ENCODE measurements at places on chromosomes 3 and 15. TPM values are rescaled to one million over a fixed set of nuclear protein-coding genes. Genes with fewer than 3 reads are reported as not detected.

- no peak for DNase-seq
Observed at GRCh38 chr3:16838561-16838960, 46.2 kb upstream of the PLCL2 start.

DNA sequence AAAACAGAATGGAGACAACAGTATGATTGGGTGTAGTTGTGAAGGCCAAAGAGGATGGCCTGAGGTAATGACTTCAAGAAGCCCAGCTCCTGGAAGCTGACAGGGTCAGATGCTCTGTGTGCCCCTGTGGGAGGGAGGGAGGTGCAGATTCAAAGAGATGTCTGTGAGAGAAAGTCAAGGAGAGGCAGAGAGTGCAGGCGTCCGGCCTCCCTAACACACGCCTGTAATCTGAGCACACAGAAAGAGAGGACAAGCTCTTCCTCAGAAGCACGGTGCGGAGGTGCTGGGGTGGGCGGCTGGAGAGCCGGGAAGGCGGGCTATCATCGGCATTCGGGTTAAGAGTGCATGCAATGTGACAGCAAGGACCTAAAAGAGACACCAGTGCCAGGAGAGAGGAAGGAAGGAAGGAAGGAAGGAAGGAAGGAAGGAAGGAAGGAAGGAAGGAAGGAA is 238.2 kb upstream of the HES1 start:
- DNase-seq, result no peak

DNA sequence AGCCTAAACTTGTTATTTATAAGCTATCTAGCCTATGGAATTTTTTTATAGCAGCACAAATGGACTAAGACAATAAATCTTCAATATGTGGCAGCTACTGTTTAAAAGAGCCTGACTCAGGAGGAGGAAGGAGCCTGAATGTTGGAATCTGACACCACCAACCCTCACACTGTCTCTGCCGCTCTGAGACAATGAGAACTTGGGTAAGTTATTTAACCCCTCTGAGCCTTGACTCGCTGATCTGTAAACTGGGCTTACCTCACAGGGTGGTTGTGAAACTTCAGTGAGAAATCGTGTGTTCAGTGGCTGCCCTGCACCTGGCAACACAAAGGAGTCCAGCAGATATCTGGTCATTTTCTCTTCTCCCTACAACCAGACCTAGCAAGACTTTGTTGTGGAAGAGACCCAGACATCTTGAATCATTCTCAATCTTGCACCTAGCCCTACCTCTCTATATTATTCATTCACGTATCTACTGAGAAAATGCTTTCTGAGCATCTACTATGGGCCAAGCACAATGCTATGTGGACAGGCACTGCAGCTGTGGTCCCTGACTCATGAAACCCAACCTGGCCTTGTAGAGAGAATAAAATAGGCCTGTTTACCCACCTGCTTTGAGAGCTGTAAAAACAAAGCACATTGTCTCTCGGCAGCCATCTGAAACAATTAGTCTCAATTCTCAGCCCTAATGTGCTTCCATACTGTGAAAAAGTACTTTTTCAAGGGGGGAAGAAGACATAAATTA is 81.9 kb upstream of the SLC25A36 start:
- DNase-seq, result no peak

GRCh38 chr3:130516645-130517512 is at the start of gene COL6A6:
Gene COL6A6 (plus strand): TSS chr3:130517177. CDS start chr3:130560365, 43,188 bp downstream.
- DNase-seq, result peak; percentile 21

DNA sequence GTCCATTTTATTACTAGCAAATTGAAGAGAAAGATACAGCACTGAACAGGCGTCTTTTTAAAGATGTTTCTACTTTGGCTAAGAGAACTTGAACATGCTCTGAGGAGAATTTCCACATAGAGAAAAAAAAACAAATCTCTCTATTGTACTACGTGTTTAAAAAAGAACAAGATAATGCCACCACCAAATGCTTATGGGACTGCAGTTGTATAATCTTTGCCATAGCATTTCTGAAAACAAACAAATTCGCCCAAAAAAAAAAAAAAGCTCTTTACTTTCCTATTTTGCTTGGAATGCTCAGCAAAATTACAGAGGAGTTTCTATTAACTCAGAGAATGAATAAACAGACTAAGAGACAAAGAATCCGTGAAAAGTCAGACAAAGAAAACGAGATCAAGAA is 114.2 kb downstream of the CNTN3 start:
- DNase-seq, result no peak

GRCh38 chr3:194811118-194811517 is 125.4 kb downstream of the FAM43A start:
- DNase-seq, result no peak

GRCh38 chr3:194386648-194387047 is 12.4 kb downstream of the GP5 start:
- no peak for DNase-seq

DNA sequence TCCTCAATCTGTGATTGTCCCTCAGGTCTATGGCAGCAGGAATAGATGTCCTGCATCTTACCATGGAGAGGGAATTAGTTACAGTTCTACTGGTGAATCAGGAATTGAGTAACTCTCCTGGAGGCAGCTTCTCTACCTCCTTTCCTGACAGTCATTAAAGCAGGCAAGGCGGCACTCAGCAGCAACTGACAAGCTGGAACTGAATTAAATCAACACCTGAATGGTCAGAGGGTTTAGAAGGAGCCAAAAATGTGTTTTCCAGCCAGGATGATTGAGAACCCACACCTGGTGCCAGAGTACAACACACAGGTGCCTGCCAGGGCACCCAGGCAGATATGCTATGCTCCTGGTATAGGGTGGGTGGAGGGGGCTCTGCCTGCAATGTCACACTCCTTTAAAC is 43.1 kb upstream of the TIPARP start:
- no peak for DNase-seq

DNA sequence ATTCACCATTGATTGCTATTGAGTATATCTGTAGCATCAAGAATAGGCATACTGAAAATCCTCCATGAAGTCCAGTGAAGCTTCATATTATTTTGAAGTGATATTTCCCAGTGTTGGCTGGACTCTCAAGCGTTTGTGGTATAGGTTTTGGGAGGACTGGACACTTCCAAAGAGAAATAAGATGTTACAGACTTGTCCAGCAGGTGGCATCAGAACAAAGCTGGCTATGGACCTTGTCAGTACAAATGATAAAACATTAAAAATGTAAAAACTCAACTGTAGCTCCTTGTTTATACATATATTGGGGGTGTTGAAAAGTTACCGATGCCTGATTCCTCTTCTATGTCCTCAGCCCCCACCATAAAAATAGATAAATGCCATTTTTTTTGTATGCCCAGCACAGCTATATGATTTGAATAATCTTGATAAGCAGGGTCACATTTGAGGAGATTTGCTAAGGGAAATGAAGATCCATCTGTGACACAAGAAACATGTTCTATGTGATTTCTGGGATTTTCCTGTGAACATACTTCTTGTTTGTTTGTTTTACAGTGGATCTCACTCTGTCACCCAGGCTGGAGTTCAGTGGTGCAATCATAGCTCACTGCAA is 54.5 kb upstream of the GOLGA6B start:
- DNase-seq, result peak; percentile 62

DNA sequence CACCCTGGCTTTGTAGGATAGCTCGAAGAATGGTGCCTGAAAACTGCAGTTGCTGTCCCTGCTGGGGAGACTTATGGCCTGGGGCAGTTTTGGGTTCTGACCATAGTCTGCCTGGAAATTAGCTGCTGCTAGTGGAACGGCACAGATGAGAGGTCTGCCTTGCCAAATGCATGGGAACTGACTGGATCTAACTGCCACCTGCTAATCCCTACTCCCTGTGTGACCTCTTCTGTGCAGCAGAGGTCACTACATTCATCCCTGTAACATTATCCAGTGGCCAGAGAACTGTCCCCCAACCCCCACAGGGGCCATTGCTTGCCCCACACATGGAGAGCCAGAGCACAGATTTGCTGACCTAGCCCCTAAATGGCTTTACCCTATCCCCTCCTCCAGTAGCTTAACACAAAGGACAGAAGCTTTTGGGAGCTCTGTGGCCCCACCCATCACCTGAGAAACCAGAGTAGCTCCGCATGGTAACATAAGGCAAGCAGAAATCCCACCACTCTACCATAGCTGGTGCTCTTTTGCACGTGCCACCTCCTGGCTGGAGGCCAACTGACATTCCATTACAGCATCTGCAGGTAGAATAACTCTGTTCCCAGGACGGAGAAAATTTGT is 840.0 kb downstream of the EPHA3 start:
- no peak for DNase-seq

- no peak for DNase-seq
Observed at GRCh38 chr15:63075984-63076713, 33.6 kb downstream of the TPM1 start.

DNA sequence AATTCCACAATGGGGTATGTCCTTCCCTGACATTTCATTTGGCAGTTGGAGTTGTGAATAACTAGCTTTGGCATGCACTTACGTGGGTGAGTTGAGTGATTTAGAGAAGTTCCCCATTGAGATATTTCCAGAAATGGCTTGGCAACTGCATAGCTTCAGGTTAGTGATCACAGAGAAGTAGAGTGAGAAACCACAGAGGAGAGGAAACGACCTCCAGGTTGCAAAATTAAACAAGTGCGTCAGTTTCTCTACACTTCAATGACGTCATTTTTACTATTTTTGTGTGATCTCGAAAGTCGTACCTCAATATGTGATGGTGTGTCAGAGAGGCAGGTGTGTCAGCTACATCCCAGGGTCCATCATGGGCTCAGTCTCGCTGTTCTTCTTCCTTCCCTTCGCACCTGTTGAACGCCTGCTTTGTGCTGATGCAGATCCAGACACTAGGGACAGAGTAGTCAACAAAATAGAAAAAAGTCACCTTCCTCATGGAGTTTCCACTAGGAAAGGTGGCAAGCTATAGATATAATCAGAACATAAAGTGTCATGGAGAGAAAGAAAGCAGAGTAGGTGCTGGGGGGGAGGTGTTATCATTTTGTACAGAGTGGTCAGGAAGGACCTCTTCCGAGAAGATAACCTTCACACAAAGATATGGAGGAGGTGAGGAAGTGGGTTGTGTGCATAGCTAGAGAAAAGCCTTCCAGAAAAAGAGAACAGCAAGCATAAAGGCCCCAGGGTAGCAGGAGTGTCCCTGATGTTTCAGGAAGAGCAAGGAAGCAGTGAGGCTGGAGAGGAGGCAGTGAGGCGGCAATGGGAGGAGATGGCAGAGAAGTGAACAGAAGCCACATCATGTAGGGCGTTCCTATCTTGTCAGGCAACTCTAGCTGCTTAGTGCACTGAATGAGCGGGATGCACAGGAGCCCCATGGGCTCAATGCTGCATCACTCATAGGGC is 75.6 kb downstream of the MCTP2 start:
- DNase-seq, result no peak

DNA sequence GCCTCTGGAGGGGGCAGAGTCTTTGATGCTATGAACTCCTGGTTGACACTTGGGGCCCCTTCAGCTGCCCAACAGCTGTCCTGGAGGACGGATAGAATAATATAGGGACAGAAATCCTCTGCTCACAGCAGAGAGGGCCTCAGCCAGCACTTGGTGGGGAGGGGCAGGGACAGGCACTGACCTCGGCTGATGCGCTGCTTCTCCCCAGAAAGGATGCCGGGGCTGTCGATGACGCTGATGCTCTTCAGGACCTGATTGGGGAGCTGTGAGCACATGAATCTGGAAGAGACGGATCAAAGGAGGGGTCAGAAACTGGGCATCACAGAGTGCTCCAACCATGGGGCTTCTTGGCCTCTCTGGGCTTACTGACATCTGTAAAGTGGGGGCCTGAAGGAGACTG is 29.5 kb downstream of the EHD4 start:
- DNase-seq, result no peak

DNA sequence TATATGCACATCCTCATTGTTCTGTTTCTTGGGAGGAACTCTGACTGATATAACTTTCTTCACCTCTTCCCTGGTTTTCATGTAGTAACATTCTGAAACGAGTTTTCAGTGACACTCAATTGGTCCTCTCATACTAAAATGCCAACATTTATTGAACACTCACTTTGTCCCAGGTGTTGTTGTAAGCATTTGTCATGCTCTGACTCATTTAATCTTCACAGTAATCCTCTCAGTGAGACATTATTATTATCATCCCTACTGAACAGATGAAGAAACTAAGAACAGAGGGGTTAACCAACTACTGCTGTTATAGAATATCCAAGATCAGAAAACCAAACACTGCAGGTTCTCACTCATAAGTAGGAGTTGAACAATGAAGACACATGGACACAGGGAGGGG is 94.1 kb upstream of the MRPL3 start:
- DNase-seq, result no peak

Gene PPARG
- total RNA-seq, result 3.2 TPM

Gene SERPINI2
- total RNA-seq, result not detected

Gene NPAP1
- total RNA-seq, result 0.18 TPM

Gene CLSTN2
- 0.74 TPM for total RNA-seq

Gene DPPA2
- total RNA-seq, result 0.64 TPM

Gene CCDC54
- not detected for total RNA-seq

Gene PXK
- total RNA-seq, result 18.8 TPM

Gene RTP3
- total RNA-seq, result not detected

Gene ISG20
- 6.6 TPM for total RNA-seq
